CD4-positive, alpha-beta T cell treated with Interleukin-6 for 4 hours (primary cell): ENCODE measurements at places on chromosomes 1 and 21.

GRCh38 chr1:67257173-67257535 lies 50.5 kb upstream of the IL12RB2 start:
- DNase-seq, result no peak

DNA sequence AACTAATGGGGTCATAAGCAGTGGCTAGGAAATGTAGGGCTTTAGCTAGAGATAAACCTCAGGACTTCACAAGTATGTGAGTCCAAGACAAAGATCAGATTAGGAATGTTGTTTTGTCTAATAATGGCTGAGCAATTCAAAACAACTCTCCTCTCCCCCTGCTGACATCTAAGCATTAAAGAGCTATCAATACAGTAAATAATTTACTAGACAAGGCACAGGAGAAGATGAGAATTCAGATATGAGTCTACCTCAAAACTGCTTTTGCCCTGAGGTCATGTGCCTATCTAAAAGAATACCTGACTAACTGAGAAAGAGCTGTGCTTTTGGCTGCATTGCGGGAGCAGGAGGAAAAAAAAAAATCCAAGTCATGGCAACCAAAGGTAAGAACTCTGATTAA lies 86.8 kb downstream of the SPATA17 start:
- DNase-seq, result no peak

DNA sequence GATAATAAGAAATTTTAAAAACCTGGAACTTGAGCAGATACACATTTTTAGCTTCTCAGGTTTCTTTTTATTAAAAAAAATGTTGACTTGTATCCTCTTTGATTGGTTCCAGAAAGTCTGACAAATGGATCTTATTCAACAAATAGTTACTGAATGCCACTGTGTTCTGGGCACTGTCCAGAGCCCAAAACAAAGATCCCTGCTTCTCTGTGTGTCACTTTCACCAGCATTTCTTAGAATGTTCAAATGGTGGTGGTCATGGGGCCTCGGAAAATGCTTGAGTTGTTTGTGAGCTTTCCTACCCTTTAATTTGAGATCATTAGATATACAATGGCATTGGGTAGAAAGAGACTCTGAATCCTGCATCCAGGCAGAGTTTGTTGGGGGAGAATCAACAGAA lies 19.9 kb downstream of the ACTN2 start:
- DNase-seq, result no peak

DNA sequence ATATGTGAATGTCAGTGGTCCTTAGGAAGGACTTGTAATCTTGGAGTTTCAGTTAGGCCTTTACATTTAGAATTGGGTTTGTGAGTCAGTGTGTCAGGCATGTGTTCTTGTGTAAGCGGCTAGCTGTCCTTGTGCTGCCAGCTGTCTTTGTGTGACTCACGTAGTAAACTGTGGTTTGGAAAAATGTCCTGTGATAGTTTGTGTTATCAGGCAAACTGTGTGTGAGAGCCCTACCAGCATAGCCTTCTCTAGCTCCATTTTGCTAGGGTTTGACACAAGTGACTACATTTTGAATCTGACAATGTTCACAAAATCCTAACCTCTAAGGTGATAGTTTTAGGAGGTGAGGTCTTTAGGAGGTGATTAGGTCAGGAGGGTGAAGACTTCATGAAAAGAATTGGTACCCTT lies 6.9 kb upstream of the SLC35D1 start:
- no peak for DNase-seq

- no peak for DNase-seq
Observed at GRCh38 chr1:29084196-29084521, 39.5 kb downstream of the TMEM200B start.

- DNase-seq, result no peak
Observed at GRCh38 chr1:157472056-157472701, 80.1 kb downstream of the FCRL5 start.

DNA sequence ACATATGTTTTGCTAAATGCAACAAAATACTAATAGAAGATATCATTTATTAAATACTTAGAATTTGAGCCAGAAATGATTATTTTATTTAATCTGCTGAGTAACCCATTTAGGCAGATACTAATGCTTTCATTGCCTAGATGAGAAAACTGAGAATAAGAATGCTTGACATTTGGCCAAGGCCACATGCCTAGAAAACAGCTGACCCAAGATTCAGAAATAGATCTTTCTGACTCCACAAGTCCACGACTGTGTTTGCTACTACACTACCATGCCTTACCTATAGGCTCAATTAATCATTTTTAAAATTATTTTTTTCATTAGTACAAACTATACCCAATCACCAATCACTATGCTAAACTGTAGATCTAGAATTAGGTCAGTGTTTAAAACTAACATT lies 129.7 kb downstream of the ATP1B1 start:
- no peak for DNase-seq

DNA sequence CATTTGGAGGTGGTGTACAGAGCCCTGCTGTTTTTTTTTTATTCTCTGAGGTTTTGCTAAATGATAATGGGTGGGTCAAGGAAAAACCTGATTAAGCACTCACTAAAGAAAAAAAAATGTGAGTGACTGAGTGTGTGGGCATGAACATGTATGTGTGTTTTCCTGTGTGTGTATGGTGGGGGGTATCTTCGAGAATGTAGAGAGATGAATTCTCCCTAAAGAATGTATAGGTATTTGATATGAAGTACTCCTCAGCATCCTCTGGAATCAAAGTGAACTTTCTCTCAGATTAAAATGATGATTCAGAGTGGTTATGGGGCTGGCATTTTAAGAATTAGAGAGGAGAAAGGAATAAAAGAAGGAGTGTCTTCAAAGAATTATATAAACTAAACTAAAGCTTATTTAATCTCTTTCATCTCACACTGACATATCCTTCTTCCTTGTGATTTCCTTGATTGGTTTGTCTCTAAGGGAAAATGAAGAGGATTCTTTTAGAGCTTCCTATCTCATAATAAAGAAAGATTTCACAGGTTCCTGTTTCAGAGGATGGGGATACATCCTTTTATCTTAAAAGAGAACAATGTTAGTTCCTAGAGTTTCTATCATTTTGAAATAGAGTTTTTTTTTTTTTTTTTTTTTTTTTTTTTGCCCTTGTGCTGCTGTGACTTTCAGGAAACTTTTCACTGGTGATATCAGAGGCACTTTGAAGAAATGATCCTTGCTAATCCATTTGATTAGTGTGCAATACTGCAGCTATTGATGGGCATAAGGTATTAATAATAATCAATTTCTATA lies 23.9 kb downstream of the S1PR1 start:
- DNase-seq, result no peak

DNA sequence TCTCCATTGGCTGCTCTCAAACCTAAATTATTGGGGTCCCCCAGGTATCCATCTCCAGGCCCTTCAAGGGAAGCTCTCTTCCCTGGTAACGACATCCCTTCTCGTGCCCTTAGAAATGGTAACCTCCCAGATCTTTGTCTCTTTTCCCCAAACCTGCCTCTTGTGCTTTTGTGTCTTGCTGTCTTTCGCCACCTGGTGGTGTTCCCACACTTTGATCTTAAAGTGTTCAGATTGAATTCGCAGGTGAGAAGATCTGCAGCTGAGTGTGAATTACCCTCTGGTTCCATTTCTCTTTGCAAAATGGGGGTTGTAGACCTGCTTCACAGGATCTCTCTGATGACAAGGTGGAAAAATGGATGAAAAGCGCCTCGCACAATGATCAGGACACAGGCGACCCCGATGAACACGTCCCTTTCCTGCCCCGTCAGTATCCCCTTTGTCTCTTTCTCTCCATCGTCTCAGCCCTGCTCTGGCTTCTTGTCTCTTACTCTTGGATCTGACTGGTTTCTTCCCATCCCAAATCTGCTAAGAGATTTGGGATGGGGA lies 53.1 kb downstream of the DOP1B start:
- peak; percentile 68 for DNase-seq

GRCh38 chr1:41741244-41741643 lies 177.5 kb downstream of the HIVEP3 start:
- no peak for DNase-seq

DNA sequence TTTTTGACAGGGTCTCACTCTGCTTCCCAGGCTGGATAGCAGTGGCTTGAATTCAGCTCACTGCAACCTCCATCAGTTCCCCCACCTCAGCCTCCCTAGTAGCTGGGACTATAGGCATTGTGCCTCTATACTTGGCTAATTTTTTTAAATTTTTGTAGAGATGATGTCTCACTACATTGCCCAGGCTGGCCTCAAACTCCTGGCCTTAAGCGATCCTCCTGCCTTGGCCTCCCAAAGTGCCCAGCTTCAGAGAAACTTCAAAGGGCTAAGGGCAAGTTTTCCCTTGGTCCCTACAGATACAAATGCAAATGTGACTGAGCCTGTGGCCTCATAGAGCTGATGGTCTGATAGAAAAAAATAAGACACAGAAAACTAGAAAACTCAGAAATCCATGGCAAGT lies 52.9 kb upstream of the PRRC2C start:
- no peak for DNase-seq

DNA sequence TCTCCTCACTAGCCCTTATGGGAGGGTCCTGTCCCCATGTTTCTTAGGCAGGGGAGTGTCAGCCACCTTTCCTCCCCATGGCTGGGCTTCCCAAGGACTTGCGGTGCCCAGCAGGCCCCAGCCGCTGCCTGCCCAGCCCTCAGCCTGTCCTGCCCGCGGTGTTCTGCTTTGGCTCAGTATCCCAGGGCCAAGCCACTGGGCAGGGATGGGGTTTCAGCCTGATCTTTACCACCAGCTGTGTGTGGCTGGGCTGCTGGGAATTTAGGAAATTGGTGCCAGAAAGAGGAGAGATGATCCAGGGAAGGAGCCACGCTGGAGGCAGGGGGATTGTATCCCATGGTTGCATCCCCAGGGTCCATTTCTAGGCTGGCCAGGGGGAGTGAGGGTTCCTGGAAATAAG lies 6.9 kb upstream of the IGFN1 start:
- DNase-seq, result no peak

DNA sequence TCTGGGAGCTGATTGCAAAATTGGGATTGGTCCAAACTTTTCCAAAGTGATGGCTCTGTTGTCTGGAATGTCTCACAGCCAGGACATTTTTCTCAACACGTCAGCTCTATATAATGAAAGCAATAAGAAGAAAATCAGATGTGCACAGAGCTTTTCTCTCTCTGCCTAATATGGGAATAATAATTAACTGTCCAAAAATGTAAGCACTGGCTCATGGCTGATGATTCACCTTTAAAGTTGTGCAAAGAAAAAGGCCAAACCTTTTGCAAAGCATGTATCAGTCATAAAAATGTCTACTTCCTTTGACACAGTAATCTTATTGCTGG lies 30.4 kb downstream of the ZNF281 start:
- no peak for DNase-seq

DNA sequence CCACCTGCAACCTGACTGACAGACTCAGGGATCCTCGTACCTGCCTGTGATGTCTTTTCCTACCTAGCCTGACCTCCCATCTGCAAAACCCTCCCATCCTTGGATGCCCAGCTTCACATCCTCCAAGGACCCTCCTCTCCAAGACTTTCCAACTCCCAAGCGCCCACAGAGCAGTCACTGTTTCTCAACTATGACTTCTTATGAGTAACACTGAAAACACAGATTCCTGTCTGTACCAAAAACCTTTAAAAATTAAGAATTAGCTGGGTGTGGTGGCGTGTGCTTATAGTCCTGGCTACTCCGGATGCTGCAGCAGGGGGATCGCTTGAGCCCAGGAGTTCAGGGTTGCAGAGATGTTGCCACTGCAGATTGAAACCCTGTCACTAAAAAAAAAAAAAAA lies 181.9 kb downstream of the PSMG1 start:
- no peak for DNase-seq

DNA sequence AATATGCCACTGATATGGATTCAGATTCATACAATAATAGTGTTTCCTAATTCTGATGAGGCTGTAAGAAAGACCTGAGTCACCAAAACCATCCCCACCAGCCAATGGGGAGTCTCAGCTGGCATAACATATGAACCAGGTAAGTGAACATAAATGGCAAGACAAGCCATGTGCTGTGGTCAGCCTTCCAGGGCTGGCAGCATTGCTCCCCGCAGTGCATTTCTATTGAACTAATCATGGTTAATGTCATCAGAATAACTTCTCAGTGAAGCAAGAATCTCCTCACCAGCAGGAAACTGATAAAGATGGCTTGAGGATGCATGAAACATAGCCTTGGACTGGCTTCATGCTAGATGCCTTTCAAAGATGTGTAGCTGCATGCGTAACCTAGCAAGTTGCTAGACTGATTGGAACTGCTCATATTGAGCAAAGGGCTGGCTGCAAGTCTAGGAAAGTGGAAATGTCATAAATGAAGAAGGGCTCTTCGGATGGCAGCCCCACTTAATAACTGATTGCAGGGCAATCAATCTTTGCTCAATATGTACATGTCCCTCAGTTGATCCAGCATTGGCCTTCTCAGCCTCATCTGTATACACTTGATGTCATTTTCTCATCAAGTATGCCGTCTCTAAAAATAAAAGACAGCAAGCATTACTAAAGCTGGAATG lies 88.0 kb downstream of the NTNG1 start:
- no peak for DNase-seq

GRCh38 chr1:37515185-37516034 lies 844 bp upstream of the MEAF6 start:
- no peak for DNase-seq

GRCh38 chr1:54105736-54106269 lies 47.0 kb downstream of the CDCP2 start:
- DNase-seq, result no peak

- no peak for DNase-seq
Observed at GRCh38 chr21:46608672-46609111, 3.8 kb upstream of the S100B start.

GRCh38 chr1:95111014-95111413 lies 6.1 kb upstream of the TLCD4 start:
- no peak for DNase-seq

DNA sequence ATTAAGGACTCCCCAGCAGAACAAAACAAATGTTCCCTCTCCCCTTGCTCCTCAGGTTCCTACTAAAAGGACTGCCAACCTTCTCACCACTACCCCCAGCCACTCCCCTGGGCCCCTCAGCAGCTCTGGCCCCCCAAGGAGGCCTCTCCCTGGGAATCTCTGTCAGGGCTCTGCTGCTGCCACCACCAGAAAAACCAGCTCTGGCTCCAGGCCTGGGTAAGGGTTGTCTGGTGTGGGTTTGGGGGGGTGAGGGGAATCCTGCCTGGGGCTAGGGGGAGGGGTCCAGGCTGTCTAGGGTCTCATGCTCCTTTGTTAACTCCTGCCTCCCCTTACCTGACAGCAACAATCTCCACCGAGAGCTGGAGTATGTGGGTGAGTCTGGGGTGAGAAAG lies 4.8 kb downstream of the NECTIN4 start:
- DNase-seq, result no peak

DNA sequence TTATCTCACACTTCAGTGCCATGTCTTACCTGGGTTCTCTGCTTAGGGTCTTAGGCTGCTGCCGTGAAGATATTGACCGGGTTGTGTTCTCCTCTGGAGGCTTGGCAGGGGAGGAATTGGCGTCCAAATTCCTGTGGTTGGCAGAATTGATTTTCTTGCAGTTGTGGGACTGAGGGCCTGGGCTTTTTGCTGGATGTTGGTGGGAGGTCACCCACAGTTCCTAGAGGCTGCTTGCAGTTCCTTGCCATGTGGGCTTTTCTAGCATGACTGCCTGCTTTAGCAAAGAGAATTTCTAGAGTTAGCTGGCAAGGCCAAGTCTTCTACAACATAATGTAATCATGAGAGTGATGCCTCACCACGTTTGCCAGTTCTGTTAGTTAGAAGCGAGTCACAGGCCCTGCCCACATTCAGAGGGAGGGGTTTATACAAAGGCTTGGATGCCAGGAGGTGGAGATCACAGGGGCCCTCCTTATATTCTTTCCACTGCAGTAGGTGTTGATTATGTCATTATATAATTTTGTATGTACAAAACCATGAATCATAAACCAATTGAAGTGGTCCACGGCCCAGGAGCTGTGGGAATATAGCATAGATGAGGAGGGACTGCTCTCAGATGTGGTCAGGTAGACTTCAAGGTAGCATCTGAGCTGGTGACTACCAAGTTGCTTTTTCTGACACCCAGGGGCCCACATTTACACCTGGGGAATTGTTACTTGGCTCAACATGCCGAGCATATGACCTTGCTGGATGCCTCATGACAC lies 6.6 kb downstream of the UBL4B start:
- DNase-seq, result no peak
